ENCODE measurements at places on chromosomes 12 and 14.

DNA sequence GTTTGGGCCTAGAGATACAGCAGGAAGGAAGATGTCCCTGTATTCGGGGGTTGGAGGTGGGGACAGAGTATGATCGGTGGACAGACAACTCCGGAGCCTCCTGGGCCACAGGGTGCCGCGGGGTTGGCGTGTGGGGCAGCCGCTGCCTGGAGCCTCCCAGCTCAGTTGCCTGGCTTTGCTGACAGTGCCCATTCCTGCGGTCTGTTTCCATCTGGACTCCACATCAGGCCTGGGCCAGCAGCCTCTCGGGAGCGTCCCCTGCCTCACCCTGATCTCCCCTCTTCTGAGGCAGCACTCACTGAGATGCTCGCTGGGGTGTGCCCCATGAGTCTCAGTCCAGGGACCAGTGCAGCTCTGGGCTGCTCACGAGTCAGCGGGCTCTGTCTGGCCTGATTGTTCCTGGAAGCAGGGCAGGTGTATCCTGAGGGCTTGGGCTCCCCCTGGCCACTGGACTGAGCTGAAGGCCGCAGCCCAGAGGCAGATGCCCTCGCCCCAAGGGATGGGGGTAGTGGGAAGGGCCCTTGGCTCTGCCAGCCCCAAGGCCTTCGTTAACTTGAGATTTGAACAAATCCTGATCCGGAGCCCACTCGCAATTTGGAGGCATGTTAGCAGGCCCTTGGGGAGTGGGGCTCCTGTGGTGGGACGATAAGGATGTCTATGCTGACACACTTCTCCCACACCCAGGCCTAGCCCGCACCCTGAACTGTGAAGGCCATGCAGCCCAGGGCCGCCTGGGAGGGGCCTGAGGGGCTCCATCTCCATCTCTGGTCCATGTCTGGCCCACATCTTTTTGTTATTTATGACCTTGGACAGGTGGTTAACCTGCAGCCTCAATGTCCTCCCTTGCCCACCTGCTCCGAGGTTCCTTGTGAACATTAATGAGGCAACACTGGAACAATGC is 7.5 kb downstream of the HIP1R start:
- peak; percentile 17 for DNase-seq

- peak; percentile 90 for DNase-seq
Observed at GRCh38 chr12:51118706-51119105, 35.3 kb upstream of the CSRNP2 start.

DNA sequence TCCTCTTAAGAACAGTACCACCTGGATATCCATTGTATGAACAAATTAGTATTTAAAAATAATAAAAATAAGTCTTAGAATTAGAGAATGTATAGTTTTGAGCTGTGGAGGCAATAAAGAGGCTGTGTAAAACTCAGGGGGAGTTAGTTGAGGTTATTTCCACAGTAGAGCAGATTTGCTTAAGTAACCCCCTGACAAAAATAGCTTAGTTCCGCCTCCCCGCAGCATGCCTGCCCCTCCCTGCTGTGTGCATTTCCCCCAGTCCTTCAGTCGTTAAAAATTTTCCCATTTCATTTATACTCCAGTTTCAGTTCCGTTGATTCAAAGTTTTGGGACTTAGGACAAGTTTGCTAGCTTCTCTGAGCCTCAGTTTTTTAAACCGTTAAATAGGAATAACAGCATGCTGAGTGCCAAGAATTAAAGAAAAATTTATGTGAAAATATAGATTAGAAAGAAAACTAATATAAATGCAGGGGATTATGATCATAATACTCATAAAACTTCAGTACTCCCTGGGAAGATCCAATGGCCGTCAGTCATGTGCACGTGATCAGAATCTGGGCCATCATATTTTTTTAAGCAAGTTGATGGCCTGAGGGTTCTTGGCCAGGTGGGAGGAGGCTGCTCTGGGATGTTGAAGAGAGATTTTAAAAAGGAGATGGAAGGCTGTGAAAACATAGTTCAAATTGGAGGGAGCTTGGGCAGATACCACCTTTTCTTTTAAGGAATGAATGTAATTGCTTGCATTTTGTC is 14.5 kb upstream of the SLC38A2 start:
- DNase-seq: peak; percentile 32

GRCh38 chr12:94112121-94112520 is 36.3 kb upstream of the PLXNC1 start:
- DNase-seq: no peak

- no peak for DNase-seq
Observed at GRCh38 chr14:23299211-23299957, 3.3 kb downstream of the PPP1R3E start.

GRCh38 chr12:70497508-70497907 is 131.4 kb downstream of the KCNMB4 start:
- DNase-seq: no peak

DNA sequence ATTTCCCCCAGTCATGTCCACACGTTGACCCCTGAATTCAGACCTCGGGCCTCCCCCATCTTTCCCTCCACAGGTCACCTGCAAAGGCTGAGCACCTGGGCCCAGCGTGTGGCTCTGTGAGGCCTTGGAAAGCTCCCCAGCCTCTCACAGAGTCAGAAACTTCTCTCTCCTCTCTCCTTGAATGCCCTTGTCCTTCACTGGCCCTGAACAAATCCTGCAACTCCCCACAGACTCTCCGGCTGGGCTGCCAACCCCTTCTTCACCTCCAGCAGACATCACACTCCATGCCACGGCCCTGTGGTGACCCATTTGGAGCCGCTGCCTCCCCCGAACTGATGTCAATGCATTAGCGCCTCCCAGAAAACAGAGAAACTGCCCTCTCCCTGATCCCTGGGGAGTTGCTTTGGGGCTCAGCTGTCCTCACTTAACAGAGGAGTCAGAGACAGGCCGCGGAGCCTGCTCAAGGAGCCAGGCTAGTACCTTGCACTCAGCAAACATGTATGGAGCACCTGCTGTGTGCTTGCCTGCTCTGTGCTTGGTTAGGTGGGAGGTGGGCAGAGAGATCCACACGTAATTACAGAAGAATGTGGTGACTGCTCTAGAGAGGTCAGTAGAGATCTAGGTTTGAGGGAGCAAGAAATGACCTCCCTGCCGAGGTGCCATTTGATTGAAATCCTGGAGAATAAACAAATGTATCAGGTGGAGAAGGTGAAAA is 99.2 kb upstream of the PWP1 start:
- DNase-seq: no peak

- no peak for DNase-seq
Observed at GRCh38 chr12:30757316-30757715, 2.6 kb upstream of the CAPRIN2 start.

- no peak for DNase-seq
Observed at GRCh38 chr12:69313209-69313608, 35.0 kb upstream of the LYZ start.

- DNase-seq: peak; percentile 32
Observed at GRCh38 chr12:114835031-114835430, 151.1 kb upstream of the TBX3 start.

- no peak for DNase-seq
Observed at GRCh38 chr14:37263656-37264236, 66.0 kb downstream of the MIPOL1 start.

- DNase-seq: no peak
Observed at GRCh38 chr12:5433081-5433844, 1.4 kb downstream of the NTF3 start.

DNA sequence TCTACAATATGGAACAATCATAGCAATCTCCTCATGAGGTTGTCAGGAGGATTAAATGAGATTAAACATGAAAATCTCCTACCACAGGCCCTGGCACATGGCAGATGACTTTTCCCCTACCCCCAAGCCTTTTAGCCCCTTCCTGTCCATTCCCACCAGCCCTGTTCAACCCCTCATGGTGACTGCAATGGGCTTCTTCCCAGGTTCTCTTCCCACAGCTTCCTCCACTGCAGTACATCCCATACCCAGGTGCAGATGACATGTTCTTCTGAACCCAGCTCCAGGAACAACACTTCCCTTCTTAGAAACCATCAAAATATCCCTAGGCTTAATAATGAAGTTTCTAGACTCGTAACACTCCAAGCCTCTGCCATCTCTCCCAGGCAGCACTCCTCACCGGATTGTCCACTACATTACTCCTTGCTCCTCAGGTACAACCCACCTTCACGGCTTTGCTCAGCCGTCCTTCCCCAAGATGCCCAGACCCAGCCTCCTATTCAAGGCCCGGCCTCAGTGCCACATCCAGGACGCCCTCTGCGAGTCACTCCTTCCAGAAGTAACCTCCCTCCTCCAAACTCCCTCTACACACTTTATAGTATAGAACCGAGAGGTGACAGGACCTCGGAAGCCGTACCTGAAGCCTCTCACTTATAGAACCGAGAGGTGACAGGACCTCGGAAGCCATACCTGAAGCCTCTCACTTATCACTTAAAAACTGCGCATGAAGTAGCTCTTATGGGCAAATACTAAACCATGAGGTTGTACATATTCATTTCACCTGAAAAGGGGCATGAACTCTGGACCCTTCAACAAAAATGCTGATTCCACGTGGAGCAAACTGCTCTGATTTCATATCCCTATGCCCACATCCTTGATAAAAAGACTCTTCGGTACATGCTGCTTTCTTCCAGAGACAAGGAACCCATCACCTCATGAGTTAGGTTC is 1.5 kb downstream of the CRACR2A start:
- DNase-seq: no peak

DNA sequence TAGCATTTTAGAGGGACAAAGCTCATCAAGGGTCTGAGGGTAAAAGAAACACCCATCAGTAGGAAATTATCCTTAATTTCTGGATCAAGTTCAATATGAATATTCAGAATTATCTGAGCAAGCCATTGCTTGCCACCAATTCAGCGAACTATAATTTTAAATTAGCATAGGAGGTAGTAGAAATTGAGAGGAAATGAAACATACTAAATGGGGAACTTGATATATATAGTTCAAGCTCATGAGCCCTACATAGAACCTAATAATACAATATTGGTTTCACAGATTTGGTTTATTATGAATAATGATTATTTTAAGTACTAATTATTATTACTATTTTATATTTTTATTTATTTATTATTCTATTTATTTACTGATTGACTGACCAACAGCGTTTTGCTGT is 42.1 kb upstream of the GXYLT1 start:
- no peak for DNase-seq

GRCh38 chr14:95503365-95504134 is 12.9 kb downstream of the SYNE3 start:
- DNase-seq: no peak

GRCh38 chr12:7940906-7941305 is 4.9 kb upstream of the SLC2A3 start:
- no peak for DNase-seq

- DNase-seq: no peak
Observed at GRCh38 chr12:3605692-3606091, 114.7 kb downstream of the PRMT8 start.
